ENCODE measurements at places on chromosomes 7 and 10.

GRCh38 chr10:99743841-99744240, 11.8 kb downstream of the CUTC start:
- no peak for DNase-seq

DNA sequence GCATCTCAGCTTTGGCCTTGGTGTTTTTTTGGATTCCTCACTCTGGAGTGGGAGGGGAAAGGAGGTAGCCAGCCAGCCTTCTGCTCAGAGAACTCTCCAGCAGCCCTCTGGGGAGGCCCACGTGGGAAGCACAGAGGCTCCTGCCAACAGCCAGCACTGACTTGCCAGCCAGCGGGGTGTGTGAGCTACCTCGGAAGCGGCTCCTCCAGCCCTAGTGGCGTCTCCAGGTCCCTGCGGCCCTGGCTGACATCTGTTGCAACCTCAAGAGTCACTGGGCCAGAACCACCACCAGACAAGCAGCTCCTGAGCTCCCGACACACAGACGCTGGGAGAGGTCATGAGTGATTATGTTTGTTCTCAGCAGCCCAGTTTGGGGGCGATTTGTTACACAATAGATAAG, 180.2 kb upstream of the FZD8 start:
- DNase-seq = no peak

DNA sequence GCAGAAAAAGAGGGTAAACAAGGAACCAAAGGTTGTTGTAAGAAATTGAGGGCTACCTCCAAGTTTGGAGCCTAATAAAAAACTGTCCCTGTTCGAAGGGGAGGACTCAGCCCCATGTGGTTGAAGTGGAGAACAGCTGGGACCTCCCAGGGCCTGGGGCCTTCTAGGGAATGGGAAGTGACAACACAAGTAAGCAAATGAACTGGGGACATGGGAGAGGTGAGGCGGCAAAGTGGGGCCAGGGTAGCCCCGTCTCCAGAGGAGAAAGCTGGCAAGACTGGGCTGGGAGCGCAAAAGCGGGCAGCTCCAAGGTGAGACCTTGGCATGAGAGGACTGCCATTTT, 198.1 kb downstream of the ZNF438 start:
- DNase-seq = no peak

GRCh38 chr7:51543801-51544553, 227.4 kb upstream of the COBL start:
- no peak for DNase-seq

DNA sequence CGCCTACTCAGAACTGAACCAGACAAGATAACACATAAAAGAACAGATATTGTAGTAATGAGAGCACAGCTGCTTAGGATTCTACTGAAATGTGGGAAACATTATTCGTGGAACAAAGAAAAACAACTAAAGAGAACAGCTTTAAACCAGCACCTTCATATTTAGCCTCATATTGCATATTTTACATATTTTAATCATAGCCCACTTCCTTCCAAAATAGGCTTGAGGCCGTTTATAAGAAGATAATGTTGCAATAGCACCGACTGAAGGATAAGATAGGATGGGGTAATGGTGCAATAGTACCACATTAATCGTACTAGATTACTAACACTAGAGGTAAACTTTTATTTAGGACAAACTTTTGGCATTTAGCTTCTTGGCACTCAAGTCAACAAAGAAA, 71.3 kb downstream of the KCND2 start:
- no peak for DNase-seq

DNA sequence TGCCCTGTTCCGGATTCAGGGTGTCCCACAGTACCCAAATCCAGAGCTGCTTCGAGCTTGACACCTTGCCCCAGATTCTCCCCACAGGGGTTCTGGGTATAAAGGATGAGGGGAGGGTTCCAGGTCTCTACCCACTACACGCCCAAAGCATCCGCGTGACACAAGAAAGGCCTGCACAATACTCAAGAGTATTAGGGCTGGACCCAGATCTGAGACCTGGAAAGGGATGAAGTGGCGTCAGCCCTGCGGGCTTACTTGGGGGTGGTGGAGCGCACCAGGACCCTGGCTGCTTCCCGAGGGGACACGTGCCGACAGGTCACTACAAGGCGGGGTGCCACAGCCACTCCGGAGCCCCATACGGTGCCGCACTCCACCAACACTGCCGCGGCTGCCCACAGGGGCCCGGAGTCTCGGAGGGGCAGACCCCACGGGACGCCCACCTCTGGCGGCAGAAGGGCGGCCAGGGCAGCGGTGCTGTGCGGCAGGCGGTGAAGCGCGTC, 1.3 kb downstream of the TYSND1 start:
- DNase-seq = peak; percentile 31

DNA sequence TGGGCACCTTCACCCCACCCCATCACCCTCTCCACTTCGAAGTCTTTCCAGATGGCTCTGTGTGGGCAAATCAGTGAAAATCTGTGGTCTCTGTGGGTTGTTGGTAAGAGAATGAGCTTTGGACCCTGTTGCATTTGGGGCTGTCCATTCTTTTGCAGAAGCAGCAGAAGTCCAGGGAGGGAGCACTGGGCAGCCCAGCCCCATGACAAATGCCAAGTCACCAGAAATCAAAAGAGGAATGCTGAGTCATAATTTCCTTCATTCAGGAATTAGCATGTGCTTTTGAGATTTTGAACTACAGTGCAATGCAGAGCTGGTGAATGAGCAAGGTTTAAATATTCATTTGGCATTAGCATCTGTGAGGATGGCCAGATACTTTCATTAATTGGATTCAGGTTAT, 556.2 kb downstream of the LRMDA start:
- DNase-seq = no peak

Measured in RWPE1 (cell line).